NCI-H1694 (cell line): ENCODE measurements at places on chromosomes 16 and 17.
A peak's percentile ranks its signal among the peaks of the same experiment; 100 is the strongest.

DNA sequence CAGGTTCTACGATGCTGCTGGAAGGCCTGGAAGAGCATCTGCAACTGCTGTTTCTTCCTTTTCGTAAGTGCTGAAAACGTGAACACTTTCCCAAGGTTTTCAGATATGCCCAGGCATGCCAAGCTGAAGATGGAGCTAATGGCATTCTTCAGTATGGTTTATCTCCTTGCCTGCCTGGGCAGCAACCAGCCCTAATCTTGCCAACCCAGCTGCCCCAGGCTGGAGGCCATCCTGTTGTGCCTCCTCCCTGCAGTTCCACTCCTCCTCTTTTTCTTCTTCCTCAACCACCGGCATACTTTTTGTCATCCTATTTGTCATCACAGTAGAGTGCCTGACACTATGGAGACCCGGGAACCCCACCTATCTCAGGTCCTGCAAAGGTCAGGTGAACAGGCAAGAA is 1849.3 kb downstream of the TP53TG3F start:
- no peak for DNase-seq

DNA sequence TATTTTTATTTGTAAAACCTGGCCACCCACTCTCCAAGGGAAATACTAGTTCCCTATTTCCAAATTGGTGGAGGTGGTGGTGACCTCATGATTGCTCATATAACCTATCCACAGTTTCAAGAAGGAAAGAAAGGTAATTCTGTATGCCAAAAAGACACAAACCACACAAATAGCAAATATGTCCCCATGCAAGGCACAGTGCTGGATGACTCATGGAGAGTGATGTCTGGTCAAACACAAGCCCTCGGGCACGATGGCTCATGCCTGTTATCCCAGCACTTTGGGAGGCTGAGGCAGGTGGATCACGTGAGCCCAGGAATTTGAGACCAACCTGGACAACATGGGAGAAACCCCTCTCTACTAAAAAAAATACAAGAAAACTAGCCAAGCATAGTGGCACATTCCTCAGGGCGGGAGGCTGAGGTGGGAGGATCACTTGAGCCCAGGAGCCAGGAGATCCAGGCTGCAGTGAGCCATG is 64.2 kb downstream of the GNA13 start:
- DNase-seq: no peak

GRCh38 chr17:18205861-18206260 is 19.6 kb upstream of the LLGL1 start:
- no peak for DNase-seq

GRCh38 chr16:87540072-87540896 is 47.5 kb upstream of the ZCCHC14 start:
- no peak for DNase-seq

GRCh38 chr17:73998653-73999645 is 204.5 kb upstream of the RPL38 start:
- DNase-seq: peak; percentile 29

DNA sequence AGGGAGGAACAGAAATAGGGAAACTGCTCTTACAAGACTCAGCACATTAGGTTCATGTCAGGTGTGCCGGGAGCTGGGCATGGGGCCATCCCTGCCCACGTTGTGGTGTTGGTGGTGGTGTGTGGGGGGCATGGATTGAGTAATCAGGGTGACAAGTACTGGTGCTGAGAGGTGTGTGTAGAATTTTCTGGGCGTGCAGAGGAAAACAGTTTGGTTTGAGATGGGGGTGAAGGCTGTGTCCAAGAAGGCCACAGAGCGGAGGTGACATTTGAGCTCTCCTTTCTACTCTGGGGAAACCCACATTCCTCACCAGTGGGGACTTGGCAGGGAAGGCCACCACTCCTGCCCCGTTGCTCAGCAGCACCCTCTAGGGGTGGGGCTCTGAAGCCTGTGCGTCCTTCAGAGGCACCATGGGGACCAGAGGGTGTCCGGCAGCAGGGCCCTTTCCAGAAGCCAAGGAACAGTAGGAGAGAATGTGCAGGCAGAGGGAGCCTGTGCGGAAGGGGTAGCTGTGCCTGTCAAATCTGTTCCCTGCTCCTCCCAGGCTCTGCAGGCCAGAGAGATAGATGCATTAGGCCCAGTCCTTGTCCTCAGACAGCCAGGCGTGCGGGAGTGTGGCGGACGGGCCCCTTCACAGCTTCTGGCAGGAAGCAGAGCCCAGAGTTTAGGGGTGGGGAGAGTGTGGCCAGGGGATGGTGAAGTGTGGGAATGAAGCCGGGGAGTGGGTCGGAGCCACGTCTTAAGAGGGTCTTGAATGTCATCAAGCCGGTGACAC is 48.7 kb upstream of the GSE1 start:
- DNase-seq: no peak

- no peak for DNase-seq
Measured at GRCh38 chr17:4186357-4186881, 43.4 kb downstream of the CYB5D2 start.

- no peak for DNase-seq
Measured at GRCh38 chr16:77376358-77376757, 58.5 kb downstream of the ADAMTS18 start.

DNA sequence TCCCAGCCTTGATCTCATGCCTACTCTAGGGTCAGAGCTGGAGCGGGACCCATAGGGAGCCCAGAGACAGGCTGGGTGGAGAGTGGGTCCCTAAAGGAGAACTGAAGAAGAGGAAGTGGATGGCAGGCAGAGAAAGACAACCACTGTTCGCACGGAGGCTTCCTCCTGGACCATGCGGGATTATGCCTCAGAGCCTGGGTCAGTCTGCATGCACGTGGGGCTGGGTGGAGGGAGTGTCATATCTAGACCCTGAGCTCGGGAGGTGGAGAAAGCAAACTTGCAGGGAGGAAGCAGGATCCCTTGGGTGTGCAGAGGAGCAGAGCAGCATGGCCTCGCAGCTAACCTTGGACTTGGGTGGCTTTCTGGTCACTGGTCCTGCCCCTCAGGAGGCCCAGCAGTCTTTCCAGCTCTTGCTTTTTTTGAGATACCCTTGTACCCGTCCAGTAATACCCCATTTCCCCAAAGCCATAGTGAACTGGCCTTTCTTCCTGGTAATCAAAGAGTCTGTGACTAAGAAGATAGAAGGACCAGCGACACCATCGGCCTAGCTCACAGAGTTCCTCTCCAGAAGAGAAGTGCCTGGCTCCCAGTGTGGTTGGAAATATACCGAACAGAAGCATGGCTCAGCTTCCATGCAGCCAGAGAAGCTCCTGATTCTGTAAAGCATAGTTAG is 344.2 kb downstream of the CPPED1 start:
- DNase-seq: no peak

DNA sequence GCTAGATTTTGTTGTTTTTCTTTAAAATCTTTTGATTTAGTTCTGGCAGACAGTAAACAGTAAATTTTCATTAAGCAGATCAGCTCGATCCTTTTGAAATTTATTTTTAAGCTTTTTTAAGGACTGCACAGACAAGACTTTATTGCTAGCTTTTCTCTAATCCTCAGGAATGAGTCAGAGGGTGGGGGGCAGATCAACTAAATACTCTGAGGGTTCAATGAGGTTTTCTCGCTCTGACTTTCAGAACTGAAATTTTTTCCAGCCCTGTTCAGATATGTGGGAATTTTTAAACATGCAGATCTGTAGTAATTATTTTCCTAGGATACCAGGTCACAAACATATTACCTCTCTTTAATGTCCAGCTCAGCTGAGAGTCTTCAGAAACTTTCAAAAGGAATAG is 977.2 kb downstream of the CDH11 start:
- no peak for DNase-seq

- no peak for DNase-seq
Measured at GRCh38 chr16:12305847-12306801, 329.6 kb downstream of the SNX29 start.

GRCh38 chr17:5439446-5439764 is 450 bp upstream of the C1QBP start:
- DNase-seq: no peak

GRCh38 chr17:48928876-48929811 is 15.5 kb downstream of the SNF8 start:
- no peak for DNase-seq

GRCh38 chr16:85778873-85779272 is 20.5 kb downstream of the EMC8 start:
- DNase-seq: no peak

DNA sequence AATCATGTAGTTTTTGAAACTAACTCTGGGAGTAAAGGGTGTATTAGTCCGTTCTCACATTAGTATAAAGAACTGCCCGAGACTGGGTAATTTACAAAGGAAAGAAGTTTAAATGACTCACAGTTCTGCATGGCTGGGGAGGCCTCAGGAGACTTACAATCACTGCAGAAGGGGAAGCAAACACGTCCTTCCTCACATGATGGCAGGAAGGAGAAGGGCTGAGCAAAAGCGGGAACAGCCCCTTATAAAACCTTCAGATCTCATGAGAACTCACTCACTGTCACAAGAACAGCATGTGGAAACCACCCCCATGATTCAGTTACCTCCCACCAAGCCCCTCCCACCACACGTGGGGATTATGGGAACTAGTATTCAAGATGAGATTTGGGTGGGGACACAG is 256.5 kb upstream of the TNRC6C start:
- DNase-seq: no peak
